Cardiac septum (tissue), 1 donor: ENCODE measurements at places on chromosomes 12 and 14.

DNA sequence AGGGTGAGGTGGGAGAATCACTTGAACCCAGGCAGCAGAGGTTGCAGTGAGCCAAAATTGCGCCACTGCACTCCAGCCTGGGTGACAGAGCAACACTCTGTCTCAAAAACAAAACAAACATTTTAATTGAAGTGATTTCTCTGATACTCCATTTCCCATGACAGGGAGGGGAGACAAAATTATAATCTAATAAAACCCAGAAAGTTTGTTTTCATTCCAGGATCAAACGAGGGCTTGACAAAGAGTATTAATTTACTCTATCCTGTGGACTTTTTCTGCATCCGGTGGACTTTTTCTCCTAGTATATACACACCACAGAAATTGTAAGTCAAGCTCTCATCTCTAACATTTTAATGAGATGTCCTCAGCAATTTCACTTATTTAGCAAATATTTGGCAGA lies 14.5 kb upstream of the AP4S1 start:
- DNase-seq: no peak

GRCh38 chr14:41758011-41758665 lies 151.5 kb downstream of the LRFN5 start:
- no peak for DNase-seq

DNA sequence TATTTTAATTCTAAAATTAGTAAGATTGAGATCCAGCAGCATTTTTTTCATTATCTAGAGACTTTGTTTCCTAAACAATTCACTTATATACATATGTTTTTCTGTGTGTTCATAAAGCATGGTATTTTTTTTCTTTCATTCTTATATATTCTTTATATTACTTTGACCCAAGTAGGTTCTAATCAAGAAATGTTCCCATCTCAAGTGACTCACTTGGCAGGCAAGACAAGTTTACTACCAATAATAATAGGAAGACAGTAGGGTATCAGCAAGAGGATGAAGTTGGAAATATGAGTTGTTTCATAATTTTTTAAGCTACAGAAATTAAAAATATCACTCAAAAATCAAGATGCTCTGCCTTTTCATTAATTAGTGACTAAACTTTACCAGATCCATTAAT lies 613.4 kb upstream of the ATP2B1 start:
- no peak for DNase-seq

- DNase-seq: peak; percentile 93
Measured at GRCh38 chr12:65881965-65882413, 57.7 kb downstream of the HMGA2 start.

DNA sequence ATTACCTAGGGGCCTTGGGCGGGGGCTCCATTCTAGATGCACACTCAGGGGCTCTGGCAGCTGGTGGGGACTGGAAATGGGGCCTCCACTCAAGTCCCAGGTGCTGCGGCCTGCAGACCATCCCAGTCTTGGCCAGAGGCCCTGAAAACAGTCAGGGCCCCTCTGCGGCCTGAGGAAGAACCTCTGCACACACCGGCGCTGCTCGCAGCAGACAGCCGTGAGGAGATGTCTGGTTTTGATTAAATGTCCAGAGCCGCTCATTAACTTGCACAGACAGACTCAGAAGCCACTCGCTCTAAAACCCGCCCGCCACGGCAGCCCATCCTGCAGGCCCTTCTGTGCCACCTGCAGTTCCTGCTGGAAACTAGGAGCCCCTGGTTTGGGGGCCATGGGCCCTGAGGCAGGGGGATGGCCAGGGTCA lies 36.4 kb upstream of the NCOR2 start:
- no peak for DNase-seq

DNA sequence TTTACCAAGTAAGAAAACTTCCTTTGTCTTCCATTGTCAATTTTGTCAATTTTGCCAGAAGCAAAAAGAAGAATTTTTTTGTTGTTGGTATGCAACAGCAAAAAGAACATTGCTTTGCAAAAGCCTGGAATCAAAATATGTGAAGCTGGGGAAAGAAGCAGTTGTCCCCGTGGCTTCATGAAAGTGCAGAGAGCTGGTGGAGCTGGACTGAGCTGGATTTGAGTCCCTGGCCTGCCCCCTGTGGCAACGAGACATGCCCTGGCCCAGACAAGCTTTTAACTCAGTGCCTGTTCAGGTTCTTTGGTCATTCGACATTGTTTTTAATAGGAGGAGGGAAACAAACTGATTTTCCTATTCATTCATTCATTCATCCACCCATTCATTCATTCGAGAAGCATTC lies 70.3 kb downstream of the SLC15A4 start:
- no peak for DNase-seq

DNA sequence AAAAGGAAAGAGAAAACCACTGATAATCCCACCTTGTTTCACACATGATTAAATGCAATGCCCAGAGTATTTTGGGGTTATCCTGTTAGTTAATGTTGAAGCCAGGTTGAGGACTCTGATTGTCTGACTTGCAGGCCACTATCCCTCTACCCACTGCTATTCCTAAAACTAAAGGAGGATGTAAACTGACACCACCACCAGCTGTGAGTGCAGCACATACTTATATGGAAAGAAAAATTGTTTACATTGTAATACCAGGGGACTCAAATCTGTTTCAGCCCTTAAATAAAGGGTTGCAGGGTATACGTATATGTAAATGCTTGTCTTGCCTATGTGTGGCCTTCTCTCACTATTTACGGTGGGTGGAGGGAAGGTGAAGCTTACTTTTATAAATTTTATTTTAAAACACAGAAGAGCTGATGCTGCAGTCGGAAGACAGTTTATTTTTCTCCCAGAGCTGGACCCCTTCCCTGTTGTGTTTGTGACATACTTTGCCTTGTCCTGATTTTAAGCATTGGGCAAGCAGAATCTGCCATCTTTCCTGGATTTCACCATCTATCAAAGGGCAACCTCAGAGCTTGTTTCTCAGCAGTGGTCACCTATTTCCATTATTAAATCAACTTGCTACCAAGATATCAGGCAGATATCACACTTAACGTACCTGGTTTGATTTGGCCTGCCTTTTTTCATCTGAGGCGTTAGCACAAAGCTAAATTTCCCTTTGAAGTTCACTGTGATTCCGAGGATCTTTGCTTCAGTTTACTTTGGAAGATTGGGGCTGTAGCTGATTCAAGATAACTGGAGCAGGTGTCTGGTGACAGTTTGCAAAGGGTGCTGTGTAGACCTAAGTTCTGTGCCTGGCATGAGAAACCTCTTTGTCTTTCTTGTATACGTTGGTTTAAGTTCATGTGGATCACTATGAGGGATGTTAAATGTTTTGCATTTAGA lies 25.2 kb downstream of the DAAM1 start:
- no peak for DNase-seq

DNA sequence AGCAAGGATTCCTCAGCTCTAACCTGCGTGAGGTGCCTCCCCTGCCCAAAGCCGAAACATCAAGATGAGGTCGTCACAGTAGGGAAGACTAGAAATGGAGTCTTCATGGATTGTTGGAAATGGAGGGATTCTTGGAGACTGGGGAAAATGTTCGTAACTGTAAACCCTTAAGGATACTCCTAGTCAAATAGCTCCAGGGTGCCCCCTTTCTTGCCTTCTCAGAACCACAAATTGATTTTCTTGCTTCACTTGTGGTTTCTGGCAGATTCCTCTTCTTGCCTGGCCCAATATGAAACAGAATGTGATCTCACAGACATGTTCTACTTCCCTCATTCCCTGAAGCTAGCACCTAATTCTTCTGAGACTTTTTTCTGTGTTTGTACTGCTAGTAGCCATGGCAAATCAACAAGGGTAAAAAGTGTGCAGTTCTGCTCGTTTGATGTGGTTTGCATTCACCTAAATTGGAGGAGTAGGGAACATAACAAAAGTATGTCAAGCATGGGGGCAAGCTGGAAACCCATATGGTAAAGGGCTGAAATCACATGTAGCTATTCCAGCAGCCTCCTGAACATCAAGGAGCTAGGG lies 332.0 kb downstream of the PAWR start:
- no peak for DNase-seq

- no peak for DNase-seq
Measured at GRCh38 chr12:89243771-89244170, 108.5 kb downstream of the DUSP6 start.

- DNase-seq: no peak
Measured at GRCh38 chr14:104676694-104677511, 12.5 kb upstream of the INF2 start.

DNA sequence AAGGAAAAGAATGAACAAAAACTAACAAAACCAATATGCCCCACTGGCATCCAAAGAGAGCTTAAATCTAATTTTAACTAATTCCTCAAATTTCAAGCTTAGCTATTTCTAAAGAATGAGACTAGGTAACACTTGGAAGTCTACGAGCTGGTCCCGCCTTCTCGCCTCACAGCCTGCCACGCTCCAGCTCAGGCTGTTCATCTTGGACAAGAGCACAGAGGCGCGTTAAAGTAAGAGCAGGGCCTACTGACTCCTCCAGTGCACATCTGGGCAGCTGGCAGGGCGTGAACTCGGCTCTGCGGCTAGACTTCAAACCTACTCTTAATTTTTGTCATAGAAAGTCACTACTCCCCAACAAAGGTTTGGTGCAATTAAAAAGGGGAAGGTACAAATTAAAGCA lies 64.6 kb downstream of the DICER1 start:
- no peak for DNase-seq

GRCh38 chr12:43832463-43833168 lies 3.3 kb upstream of the TMEM117 start:
- no peak for DNase-seq

GRCh38 chr12:20863056-20863455 lies 52.6 kb downstream of the SLCO1B3 start:
- no peak for DNase-seq

DNA sequence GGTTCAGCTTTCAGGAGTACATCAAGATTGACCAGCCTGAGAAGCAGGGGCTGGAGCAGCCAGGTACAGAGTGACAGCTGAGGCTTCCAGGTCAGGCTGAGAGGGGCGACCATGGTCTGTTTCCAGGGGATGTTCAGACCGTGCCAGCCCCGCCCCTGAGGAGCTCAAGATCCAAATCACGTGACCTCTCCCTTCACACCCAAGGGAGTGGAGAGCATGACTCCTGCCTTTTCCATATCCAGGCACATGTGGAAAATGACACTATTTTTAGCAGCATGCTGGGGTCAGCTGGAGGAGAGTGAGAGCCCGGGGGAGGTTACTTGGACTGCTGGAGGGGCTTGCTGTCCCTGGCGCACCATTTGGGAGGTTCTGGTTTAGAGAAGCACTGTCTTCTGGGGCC lies 92.7 kb downstream of the B4GALNT3 start:
- no peak for DNase-seq

DNA sequence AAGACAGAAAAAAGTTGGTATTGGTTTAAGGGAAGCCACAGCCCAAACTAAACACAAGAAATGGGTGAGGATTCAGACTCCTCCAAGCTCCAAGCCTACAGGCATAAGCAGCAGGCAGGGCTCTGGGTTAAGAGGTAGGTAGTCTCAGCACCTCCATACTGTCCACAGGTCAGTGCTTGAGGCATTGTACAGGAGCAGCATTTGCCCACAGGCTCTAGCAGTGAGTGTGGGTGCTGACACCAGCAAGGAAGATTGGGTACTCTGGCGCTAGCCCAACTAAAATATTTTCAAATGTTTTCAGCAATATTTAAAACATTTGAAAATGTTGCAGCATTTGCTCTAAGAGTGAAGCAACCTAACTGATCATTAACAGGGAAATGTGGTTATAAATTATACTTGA lies 33.1 kb downstream of the FERMT2 start:
- DNase-seq: no peak

DNA sequence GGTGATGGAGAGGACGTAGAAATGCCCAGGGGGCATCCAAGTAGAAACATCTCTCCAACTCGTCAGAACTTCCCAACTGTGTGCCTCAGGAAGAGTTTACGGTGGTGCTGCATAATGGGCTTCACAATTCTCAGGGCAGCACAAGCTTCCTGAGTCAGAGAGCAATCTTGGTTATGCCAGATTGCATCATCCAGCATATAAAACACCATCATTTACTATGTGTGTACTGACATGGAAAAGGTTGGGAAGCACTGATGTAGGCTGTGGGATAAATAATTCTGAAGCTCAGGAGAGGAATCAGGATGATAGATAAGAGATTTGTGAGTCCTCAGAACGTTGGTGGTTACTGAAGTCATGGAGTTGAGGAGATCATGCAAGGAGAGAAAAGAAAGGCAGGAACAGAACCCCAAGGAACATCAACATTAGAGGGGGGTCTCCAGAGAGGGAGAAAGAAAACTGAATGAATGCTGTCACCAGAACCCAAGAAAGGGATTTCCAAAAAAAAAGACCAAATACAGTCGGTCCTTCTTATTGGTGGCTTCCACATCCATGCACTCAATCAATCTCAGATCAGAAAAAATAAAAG lies 4.7 kb upstream of the NCKAP5L start:
- DNase-seq: no peak

DNA sequence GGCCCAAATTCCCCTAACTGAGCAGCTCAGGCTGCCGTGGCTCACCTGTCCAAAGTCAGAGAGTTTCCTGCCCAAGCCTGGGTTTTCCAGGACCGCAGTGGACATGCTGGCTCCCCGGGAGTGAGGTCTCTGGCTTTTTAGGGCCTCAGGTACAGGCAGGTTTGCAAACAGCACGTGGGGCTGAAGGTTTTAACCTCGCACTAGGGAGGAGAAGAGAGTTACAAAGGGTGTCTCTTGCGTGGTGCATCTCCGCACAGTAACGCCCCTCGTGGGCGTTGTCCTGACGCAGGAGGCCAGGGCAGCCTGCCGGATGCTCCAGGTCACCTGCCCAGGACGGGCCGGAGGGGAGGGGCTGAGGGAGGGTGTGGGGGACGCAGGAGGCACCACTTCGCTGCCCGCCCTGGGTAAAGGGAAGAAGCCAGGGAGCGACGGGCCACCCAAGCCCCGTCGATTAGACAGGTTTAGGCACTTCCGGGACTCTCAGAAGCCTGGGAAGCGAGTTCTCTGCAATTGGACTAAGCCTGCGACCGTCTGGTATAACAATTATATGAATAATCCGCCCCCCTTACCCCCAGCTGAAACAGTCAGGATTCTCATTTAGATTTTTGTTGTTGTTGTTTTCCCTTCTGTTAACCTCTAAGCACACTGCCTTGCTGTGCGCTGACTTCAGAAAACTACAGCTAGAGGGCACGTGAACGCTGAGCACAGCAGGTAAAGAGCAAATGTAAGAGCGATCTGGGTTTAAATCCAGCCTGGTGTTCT lies at the start of gene PAH:
Gene PAH (minus strand): TSS at position 219 of the 762 bp plus-strand sequence. CDS start 114 bp downstream, at position 105.
- DNase-seq: no peak
